ENCODE measurements at places on chromosomes 3 and 15. TPM values are rescaled to one million over a fixed set of nuclear protein-coding genes. Genes with fewer than 3 reads are reported as not detected.

Gene ITGB5
- total RNA-seq: 0.86 TPM

Gene SAMD7
- not detected for total RNA-seq

Gene MFN1
- 26.1 TPM for total RNA-seq

Gene DTX3L
- total RNA-seq: 55.8 TPM

Gene CDC25A
- total RNA-seq: 17.1 TPM

Gene SPINT1
- 3.4 TPM for total RNA-seq

Gene CELSR3
- total RNA-seq: 7.0 TPM

Gene SPINK8
- not detected for total RNA-seq

Gene KCTD6
- total RNA-seq: 17.9 TPM

Gene CCR3
- total RNA-seq: not detected

Gene TRPM1
- not detected for total RNA-seq

Gene SCAMP5
- 46.6 TPM for total RNA-seq
